CD4-positive, alpha-beta T cell treated with Interferon gamma for 1 hour (primary cell): ENCODE measurements at places on chromosomes 5 and 9.

- DNase-seq: no peak
These were observed 35.8 kb upstream of the SHISAL2B start for GRCh38 chr5:64654561-64654938.

- DNase-seq: peak; percentile 60
These were observed 48.6 kb downstream of the RGS3 start for GRCh38 chr9:113511856-113512761.

DNA sequence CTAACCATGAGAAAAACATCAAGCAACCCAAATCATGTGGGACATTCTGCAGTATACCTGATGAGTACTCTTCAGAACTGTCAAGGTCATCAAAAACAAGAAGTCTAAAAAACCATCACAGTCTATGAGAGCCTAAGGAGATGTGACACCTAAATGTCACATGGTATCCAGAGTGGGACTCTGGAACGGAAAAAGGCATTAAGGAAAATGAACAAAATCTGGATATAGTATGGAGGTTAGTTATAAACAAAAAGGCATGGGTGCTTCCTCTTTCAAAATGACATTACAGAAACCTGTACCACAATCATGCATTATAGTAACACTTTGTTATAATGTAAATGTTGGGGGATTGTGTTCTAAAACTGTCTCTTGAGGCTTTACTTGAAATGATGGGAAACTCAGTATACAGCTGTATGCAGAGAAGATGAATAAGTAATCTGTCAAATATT lies 47.4 kb downstream of the PRKACG start:
- no peak for DNase-seq

DNA sequence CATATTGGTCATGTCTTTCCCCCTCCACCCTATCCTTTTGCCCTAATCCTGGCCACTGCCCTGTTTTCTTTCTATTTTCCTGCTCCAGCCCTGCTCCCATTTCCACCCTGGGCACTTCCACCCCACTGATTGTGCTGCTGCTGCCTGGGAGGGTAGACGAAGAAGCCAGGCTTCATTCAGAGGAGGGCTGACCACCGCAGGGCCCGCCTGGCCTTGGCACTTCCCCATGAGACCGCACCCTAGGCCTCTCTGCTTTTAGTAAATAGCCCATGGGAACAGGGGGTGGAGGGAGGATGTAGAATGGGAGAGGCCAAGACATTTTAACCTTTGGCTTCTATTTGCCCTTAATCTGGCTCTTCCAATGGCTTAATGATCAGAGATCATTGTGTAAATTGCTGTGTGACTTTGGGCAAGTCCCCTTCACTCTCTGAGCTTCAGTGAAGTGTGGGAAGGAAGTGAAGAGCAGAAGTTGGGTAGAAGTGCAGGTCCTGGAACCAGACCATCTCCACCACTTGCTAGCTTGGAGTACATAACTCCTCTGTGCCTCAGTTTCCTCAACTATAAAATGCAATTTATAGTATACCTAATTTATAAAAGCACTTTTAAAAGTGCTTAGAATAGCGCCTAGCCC lies 13.6 kb upstream of the GPX3 start:
- no peak for DNase-seq

DNA sequence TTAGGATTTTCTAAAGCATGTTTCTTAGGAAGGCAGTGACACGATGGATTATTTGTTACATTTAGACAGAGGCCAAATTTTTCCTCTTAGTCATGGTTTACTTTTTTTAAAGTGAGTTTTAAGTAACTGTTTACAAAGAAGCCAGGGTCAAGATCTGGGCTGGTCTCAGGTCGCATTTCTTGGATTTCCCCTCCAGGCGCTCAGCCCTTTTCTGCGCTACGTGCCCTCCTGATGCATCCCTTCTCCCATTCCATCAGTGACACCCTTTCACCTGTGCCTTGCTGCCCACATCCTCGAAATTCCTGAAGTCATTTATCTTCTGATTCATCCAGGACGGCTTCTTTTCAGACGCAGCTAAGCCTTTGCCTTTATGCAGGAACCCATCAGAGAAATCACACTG lies 330.3 kb downstream of the IRX1 start:
- DNase-seq: no peak

- no peak for DNase-seq
These were observed 18.6 kb upstream of the SLC6A19 start for GRCh38 chr5:1182633-1183423.

GRCh38 chr9:105405514-105406131 lies 42.2 kb upstream of the FSD1L start:
- peak; percentile 50 for DNase-seq

GRCh38 chr5:99037668-99038067 lies 108.9 kb upstream of the CHD1 start:
- peak; percentile 67 for DNase-seq

GRCh38 chr5:88727705-88728313 lies 155.2 kb downstream of the MEF2C start:
- DNase-seq: no peak

- no peak for DNase-seq
These were observed 25.9 kb downstream of the SPARC start for GRCh38 chr5:151660616-151661495.

- no peak for DNase-seq
These were observed 75.9 kb downstream of the SPRY4 start for GRCh38 chr5:142248853-142249462.

DNA sequence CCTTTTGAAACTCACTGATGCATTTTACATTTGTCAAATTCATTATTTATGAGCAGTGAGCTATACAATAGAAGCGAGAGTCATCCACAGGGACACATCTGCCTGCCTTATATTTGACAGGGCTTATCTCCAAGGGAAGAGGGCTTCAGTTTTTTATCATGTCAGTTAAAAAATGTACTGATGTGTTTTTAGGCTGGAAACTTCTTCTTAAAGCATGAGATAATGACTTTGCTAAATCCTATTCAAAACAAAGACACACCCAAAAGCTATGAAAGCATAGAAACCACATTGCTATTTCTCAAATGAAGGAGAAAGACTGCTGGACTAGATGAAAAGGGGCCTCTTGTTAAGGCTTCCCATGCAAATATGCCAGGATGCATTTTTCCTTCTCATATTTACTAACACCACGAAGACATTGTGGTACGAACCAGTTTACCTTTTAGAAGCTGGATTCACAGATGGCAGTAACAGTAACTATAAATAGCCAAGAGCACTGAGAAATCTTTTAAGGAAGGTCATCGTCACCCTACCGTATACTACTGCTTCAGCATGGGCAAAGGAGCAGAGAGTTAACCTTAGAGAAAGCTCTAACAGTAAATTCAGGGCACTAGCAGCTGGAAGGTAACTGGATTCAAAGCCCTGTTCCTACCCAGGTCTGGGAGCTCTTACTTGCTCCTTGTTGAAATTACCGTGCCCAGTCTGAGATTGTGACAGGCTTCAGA lies 86.3 kb upstream of the IFNK start:
- no peak for DNase-seq

DNA sequence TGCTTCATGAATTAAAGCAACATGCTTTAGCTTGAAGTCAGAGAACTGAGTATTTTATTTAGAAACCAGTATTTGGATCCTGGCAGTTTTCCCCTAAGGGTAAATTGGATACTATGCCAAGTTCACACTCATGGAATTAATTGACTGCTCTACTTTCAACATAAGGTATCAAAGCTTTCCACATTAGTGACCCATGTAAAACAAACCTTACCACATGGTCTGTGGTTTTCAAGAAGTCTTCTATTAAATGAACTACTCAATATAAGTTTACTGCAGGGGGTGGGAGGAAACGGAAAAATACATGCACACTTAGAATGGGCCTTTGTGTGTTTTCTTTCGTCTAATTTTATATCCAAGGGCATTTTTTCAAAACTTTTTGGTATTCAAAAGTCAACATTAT lies 232.0 kb upstream of the FBXL7 start:
- no peak for DNase-seq

GRCh38 chr9:137828527-137829259 lies 48.9 kb upstream of the CACNA1B start:
- no peak for DNase-seq
